ENCODE measurements at places on chromosomes 2 and 18.

GRCh38 chr18:13451213-13451540 is 232.6 kb downstream of the LDLRAD4 start:
- no peak for DNase-seq

DNA sequence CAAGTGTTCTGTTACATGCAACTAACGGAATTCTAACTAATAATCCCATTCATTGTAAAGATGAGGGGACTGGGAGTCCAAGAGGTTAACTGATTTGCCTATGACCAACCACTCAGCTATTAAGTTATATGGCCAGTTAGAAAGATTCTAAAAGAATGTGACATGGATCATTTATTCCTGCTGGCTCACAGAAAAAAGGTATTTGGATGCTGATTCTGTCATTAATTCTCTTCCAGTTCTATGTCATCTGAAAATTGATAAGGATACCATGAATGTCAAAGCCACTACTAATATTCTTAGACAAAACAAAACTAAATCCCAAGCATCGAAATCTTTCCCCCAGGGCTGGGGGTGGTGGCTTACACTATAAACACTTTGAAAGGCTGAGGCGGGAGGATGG is 41.2 kb upstream of the GORASP2 start:
- no peak for DNase-seq

GRCh38 chr2:26650713-26651469 is 9.7 kb upstream of the CIB4 start:
- DNase-seq, result no peak

DNA sequence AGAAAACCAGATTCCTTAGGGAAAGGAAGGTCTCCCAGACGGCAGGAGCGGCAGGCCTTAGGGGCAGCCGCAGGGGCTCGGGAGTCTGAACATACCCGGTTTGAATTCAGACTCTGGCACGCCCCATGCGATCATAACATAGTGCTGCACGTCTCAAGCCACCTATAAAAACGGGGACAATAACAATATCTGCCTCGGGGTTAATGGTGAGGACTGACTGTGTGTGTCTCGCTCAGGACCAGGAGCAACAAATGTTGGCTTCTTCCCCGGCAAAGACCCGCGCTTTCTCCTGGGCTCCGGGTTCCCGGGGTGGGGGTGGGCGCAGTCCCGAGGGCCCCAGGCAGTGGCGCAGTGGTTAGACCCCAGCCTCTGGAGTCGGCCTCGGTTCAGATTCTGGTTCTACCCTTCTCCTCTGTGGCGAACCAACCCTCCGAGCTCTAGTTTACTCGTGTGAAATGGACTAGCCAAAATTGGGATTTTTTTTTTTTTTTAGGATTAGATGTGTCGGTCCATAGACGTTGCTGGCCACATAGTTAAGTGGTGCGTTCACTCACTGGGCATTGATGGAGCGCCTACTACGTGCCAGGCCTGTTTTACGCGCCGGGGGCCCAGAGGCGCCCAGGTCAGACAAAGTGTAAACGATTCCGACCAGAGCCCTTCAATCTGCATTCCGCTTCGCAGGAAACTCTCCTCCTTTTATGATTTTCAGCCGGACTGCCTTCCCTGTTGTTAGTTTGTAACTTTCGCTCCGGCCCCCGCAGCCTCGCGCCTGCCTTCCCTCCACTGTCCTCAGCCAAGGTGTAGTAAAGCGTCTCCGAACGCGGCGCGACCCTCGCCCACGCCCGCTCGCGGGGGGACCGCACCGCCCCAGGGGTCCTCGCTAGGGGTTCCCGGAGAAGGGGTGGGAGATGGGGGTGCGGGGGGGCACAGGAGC is 820 bp upstream of the SH3BP4 start:
- no peak for DNase-seq

DNA sequence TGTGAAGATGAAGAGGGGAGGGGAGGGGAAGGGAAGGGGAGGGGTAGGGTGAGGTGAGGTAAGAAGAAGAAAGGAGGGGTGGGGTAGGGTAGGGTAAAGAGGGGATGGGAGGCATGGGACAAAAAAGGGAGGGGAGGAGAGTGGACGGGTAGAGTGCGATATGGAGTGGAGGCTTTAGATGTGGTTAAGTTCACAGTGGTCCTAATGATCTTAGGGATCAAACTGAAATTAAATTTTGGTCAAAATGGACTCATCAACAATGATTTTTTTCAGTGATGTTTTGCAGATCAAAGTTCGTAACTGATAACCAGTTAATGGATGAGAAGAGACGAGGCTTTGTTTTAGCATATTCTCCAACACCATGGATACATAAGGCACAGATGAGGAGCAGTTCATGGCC is 513.9 kb upstream of the ACVR2A start:
- DNase-seq, result no peak

- no peak for DNase-seq
Measured at GRCh38 chr2:128416109-128416785, 97.6 kb upstream of the HS6ST1 start.

GRCh38 chr2:206783718-206784117 is 18.3 kb downstream of the FASTKD2 start:
- no peak for DNase-seq

- DNase-seq, result no peak
Measured at GRCh38 chr2:11396021-11396420, 51.6 kb upstream of the ROCK2 start.

DNA sequence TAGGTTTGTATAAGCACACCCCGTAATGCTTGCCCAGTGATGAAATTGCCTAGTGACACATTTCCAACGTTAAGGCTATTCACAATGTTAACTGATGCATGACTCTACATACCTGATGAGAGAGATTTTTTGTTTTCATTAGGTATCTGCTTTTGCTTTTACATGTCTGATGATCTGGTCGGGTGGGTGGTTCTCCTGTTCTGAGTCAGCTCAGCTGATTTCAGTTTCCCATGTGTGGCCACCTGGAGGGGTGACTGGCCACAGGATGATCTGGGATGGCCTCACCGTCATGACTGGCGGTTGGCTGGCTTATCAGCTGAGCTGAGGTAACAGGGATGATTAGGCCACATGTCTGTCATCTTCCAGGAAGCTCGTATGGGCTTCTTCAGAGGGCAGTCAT is 33.8 kb upstream of the ACYP2 start:
- DNase-seq, result no peak

GRCh38 chr2:52112141-52112540 is 1080.2 kb upstream of the NRXN1 start:
- DNase-seq, result no peak

DNA sequence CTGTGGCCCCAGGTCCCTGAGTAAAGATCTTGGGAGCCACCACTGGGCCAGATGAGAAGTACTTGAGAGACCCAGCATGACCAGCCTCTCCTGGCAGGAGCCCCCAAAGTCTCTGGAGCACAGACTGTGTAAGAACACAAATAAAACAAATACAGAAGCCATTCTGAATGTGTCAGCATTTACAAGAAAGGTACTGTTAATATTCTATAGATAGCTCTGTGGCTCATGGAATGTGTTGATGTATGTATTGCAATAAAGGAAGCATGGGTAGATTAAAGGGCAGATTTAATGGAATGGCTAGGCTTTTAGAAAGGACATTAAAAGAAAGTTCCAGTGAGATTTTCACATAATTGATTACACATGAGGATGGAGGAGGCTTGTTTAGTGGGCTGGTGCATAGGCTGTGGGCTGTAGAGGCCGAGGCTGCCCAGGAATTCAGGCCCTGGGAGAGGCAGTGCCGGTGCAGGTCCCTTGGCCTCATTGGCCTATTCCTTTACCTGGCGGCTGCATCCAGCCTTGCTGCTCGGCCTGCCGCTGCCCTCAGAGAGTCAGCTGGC is 127.7 kb upstream of the DLX2 start:
- no peak for DNase-seq

DNA sequence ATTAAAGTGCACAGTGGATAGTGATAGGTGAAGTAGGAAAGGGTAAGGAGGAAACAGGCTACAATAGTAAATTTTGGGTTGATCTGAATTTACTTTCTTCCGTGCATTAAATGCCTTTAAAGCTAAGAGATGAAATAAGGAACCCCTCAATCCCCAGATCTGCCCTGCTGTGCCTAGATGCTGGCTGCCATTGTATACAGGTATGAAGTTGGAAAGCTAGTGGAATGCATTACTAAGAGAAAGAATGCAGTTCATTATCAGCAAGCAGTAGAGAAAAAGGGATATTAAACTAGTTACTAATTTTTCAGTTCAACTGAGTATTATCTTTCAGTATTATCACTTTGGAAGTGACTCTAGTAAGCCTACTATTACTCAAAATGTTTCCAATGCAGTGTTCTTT is 93.3 kb downstream of the WDPCP start:
- no peak for DNase-seq

- no peak for DNase-seq
Measured at GRCh38 chr2:172927641-172928357, 147.8 kb upstream of the MAP3K20 start.

DNA sequence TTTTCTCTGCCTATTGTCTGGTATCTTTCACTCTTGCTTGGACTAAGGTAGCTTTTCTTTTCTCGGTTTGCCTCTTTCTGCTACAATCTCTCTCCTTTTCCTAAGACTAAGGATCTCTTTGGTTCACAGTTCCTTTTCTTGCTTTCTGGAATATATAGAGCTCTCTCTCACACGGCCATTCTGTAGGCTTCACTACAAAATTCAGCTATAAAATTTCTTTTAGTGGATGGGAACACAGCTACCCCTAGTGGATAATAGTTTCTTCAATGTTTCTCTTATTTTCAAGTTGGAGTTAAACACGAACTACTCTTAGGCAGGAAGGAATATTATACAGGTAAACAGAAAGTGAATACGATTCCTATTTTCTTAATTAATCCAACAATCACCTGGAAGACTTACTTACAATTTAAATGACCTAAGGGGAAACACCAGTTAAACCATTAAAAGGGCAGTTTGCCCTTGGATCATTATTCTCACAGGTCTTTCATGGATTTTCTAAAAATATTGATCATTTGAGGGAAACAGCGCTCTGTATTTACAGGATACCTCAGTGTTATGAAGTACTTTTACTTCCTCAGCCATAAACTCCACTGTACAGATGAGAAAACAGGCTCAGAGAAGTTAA is 140.5 kb downstream of the LRP2 start:
- peak; percentile 10 for DNase-seq

DNA sequence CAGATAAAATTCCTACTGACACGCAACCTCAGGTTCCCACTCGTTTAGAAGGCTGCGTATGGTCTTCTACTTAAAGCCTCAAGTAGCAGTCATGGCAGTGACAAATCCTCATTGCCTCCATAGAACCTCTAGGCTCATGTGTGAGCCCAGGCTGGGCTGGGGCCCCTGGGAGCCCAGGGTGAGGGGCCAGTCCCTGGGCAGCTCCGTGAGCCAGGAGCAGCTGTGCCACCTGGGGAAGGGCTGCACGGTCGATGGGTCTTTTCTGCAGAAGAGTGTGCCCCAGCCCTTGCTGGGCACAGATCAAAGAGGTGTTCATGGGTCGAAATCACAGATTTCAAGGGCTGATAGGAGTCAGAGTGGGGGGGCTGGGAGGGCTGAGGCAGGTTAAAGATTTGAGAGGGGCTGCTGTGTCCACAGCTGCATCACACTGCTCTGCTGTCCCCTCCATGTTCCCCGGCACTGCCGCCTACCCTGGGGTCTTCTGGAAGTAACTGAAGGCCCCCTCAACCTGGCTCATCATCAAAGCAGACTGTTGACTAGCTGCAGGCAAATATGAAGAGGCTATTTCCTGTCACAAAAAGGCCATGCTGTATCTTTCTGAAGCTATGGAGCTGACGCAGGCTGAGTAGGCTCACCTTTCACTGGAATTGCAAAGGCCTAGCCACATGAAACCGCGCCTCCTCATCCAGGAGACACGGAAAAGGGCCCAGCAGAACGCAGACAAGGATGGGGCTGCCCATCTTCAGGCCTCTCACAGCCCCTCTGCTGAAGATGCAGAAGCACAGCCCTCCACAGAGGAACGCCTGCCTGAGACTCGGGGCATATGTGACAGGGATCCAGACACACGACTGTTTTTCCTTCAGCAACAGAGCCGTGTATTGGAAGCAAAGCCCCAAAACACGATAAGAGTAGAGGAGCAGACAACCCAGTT is 35.7 kb upstream of the ALPP start:
- no peak for DNase-seq

DNA sequence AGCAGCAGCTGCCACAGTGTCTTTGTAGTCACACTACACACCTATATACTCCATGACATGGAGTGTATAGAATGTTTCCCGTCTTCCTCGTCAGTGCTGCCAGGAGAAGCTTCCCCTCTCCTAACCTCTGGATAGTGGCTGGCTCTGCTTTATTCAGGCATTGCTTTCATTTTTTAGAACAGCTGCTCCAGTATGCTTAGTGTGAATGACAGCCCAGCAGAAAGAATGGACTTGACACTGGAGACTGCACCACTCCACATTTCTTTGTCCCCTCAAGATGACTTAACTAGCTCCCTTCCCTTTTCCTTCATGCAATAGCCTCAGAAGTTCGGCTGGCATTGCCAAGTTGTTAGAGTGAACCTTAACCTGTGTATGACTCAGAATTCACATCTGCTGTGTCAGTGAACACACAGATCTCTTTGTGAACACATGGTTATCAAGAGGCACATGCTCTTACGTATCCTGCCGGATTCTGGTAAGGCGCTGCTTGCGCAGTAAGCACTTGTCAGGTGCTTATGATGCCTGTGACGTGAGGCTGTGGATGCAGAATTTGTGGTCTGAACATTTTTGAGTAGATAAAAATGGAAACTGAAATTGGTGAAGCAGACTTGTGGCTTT is 73.9 kb downstream of the NEDD4L start:
- DNase-seq, result no peak

GRCh38 chr2:18898271-18898670 is 308.9 kb upstream of the NT5C1B start:
- no peak for DNase-seq

DNA sequence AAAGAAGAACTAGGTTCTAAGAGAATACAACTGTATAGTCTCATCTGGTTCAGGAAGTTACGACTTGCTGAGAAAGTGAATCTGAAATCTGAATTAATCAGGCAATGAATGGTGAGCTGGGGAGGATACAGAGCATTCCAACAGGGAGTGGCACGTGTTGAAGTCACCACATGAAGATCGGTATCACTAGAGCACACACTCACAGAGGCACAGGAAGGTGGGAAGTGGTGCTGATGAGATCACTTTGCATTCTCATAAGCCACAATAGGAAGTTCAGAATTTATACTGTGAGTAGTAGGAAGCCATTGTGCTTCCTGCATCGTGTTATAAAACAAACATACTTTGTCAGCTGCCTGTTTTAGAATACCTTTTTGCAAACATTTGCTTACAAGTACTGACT is 615.0 kb upstream of the DDX18 start:
- DNase-seq, result no peak
